ENCODE measurements at places on chromosomes 1 and 21.

DNA sequence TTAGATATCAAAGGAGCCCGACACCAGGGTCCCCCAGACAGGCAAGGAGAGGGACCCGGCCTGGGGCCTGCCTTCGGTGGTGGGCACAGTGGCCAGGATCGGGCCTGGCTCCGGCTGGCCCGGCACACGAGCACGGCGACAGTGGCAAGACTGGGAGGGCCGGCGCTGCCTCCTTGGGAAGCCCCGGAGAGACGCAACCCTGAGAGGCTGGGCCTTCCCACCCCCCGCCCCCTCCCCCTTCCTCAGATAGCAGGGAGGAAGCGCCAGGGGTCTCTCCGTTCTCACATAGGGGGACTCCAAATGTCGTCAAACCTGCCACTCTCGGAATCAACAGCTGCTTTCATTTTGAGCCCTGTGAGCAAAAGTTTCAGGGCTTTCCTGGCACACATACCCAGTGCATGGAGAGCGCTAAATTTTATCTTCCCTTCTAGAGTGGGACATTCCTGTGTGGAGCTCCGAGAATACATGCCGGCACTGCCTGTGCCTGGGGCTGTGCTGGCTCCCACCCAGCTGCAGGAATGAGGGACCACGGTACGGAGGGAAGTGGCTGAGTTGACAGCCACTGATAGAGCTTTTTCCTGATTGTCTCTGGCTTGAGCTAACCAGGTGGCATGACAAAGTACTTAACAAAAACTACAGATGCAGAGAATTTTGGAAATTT lies 62.4 kb downstream of the CD247 start:
- DNase-seq, result peak; percentile 70

DNA sequence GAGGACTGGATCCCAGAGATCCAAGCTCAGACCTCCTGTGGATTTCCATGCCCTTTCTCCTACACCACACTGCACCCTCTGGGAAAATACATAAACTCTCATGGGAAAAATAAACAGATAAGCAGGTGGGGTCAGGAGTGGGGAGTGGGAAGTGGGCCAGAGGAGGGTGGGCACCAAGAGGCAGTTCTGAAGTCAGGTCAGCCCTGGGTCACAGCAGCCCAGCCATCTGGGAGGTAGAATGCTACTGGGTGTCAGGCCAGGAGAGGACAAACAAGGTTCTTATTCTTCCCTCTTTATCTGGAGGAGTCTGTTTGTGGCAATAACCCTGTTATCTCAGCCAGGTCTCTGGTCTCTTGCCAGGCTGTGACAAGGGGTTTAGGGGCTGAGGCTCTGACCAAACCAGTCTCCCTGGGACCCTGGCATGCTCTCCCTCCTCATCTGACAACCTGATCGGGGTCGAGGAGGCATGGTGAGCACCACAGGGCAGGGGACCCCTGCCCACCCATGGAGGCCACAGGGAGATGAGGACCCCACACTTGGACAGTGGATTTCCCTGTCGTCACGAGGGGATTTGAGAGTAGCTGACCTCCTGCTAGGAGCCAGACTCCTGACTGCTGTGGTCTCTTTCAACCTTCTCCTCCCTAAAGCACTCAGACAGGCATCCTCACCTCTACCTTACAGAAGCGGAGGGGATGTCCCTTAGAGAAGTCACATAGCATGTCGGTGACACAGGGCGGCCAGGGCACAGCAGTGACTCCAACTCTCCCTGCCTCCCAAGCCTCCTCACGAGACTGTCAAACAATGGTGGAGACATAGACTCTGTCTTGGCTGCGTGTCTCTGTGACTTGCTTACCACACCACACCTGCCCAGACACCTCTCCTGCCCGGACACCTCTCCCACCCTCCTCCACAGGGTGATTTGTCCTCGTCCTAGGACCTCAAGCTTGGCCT lies 51.3 kb upstream of the IFFO2 start:
- no peak for DNase-seq

DNA sequence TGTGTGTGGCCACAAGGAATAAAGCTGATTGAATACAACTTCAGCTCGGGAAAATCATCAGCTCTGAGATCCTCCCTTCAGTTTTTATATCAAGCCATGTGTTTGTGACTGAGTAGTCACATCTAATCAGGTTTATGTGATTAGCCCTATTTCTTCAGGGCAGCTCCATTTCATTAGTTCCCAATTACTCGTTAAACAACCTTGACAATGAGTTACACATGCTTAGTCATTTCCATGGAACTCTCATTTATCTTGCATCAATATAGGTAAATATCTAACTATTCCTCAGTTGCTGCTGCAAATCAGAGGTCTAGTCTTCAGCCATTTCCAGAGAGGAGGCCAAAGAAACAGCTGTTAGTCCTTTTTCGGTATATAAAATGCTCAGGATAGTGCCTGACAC lies 16.3 kb downstream of the CRB1 start:
- no peak for DNase-seq

DNA sequence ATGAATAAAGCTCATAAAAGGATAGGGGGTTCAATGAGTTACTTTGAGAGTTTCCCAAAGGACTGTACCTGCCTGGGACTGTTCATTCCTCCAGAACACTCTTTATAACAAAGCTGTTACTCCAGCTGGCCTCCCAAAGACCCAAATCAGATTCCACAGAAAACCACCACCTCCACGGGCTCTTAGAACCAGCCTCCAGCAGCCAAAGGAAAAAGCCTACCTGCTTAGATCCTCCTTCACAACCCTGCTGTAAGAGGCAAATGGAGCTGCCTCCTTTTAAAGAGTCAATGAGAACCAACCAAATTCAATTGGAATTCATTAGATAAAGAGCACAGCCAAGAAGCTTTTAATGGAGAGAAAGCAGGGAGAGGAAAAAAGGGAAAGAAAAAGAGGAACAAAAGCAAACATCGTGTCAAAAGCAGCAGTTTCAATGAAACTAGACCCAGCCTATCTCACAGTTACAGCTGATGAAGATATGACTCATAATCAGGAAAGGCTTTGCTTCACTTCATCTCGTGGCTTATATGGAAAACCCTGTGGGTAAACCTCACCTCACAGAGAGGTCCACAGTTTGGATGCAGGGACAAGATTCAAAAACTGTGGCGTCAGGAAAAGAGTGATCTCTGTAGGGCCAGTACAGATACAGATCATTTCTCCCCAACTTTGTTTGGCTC lies 27.8 kb upstream of the FMO4 start:
- DNase-seq, result no peak

DNA sequence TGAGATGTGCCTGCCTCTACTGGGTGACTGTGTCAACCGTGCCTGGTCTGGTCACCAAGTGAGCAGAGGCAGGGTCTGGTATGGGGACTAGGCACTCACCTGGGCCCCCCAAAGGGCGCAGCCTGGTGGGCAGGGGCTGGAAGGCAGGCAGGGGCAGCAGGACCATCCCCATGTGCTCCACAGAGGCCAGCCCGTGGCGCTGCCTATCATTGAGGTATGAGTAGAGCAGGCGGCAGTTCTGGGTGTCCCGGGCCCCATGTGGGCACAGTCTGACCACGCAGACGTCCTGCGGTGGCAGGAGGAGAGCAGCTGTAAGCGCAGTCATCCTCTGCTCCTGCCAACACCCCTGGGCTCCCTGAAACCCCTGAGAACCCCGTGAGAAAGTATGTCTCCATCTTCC lies 23.7 kb downstream of the SPOCD1 start:
- no peak for DNase-seq

DNA sequence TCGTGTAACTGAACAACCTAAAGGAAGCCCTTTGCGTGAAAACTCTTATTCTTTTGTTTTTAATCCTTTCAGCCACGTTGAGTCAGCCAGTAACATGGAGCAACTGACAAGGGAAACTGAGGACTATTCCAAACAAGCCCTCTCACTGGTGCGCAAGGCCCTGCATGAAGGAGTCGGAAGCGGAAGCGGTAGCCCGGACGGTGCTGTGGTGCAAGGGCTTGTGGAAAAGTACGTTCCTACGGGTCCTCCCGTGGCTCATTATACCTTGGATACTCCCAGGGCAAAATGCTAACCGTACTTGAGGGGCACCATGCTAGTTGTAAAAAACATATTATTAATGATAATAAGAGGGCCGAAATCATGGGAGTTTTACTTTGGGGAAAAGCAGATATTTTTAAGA lies 49.4 kb downstream of the LAMC2 start:
- no peak for DNase-seq

DNA sequence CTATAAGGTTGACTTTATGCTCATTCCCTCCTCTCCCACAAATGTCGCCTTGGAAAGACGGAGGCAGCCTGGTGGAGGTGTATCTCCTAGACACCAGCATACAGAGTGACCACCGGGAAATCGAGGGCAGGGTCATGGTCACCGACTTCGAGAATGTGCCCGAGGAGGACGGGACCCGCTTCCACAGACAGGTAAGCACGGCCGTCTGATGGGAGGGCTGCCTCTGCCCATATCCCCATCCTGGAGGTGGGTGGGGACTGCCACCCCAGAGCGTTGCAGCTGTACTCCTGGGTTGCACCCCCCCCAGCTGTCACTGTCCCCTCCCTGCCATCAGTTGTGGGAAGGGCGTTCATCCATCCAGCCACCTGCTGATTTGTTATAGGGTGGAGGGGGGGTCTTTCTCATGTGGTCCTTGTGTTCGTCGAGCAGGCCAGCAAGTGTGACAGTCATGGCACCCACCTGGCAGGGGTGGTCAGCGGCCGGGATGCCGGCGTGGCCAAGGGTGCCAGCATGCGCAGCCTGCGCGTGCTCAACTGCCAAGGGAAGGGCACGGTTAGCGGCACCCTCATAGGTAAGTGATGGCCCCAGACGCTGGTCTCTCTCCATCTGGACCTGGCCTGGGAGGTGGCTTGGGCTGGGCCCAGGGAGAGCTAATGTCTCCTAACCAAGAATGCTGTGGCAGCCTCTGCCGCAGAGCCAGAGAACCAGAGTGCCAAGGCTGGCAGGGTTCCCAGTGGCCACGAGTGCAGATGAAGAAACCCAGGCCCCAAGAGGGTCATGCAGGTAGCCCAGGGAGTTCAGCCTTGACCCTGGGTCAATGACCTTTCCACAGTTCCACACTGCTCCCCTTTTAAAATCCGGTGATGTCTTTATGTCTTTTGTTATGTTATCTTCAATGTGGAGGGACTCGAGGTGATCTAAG lies 13.1 kb downstream of the PCSK9 start:
- DNase-seq, result no peak

DNA sequence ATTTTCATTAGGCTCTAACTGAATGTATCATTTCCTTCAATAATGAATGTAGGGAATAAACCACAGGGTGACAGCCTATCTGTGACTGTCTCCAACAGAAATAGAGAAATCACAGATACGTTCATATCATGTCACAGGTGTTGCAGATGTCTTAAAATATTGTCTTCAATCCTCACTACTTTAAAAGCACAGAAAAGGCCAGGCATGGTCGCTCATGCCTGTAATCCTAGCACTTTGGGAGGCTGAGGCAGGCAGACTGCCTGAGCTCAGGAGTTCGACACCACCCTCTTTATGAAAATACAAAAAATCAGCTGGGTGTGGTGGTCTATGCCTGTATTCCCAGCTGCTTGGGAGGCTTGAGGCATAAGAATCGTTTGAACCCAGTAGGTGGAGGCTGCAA lies 8.2 kb downstream of the CREG1 start:
- DNase-seq, result no peak

DNA sequence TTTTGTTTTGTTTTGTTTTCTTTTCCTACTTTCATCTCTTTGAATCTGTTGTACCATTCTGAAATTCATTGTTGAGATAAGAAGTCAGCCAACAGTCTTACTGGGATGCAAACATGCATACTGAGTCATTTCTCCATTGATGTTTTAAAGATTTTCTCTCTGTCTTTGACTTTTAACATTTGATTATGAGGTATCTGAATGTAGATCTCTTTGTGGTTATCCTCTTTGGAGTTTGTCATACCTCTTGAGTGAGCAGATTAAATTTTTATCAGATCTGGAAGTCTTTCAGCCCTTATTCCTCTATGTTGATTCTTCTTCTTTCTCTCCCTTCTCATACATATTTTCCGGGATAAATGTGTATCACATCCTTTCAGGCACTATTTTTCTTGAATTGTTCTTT lies 406.9 kb upstream of the NCAM2 start:
- DNase-seq, result no peak

DNA sequence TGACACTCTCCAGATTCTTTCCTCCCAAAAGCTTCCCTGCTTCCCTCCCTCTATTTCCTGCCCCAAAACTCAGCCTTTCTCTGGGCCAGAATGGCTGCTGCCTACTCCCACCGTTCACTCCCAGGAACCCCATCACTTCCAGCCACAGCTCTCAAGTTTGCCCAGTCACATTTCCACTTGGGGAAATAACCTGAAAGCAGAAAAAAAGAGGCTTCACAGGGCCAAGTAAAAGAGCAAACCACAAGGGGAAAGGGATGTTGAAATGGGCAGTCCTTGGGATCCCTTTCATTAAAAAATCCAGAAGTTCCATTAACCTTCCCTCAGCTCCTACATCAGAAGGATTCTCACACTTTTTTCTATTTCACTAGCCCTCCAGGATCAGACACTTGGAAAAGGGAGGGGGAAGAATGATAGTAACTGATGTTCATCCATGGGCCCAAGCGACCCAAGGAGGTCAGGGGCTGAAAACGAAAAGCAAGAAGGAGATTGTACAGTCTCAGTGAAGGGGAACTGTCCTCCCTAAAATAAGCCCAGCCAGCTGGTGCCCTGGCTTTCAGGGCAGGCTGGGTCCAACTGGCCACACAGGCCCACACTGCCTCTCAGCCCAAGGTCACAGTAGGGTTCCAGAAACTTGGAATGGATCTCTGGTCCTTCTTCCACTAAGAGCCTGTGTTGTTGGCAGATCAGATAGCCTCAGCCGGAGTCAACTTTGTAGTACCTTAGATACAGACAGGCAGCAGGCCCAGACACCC lies 49.7 kb downstream of the DMAP1 start:
- DNase-seq, result peak; percentile 11

DNA sequence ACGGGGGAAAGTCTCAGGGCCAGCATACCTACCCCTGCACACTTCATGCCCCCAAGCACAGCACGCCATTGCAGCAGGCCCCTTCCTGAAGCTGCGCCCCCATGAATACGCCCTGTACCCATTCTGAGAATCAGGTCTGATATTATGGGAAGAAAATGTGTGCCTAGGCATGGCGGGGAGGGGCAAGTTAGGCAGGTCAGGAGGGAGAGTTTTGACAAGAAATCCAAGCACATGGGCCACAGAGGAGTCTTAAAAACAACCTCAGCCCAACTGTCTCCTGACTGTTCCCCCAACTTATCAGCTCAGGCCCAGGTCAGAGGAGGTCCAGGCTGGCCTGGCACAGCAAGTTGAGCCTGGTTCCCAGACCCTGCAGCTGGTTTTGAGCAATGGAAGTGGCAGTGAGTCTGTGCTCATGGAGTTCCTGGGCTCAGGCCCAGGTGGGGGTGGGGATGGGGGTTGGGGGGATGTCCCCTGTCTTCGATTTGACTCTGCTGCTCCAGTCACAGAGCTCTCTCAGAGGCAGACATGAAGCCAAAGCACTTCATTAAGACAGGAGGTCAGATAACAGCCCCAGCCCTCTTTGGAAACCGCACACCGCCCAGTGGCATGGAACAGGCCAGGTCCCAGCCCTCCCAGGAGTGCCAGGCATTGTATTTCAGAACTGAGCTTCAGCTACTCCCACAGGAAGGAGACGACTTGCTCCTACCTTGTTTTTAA lies 20.6 kb upstream of the BCAR3 start:
- DNase-seq, result no peak

Data from GM13977 (cell line).